ENCODE measurements at places on chromosomes 5 and 9. TPM values are rescaled to one million over a fixed set of nuclear protein-coding genes. Genes with fewer than 3 reads are reported as not detected.

Gene PPP2R2B
- 2.4 TPM for total RNA-seq

GRCh38 chr9:105148328-105149006, 96.0 kb upstream of the SLC44A1 start:
- H3K36me3 ChIP-seq, result no peaks in the 10 kb centered on the region
- H3K4me1 ChIP-seq, result peaks cover 10% of the 10 kb centered on the region
- no peak overlapping the region for H3K27ac ChIP-seq
- H3K4me3 ChIP-seq, result no peak overlapping the region

Gene PCDHB12
- 0.87 TPM for total RNA-seq

GRCh38 chr9:38244971-38245370, 147.5 kb upstream of the ALDH1B1 start:
- H3K4me3 ChIP-seq, result no peak overlapping the region
- DNase-seq, result no peak
- peaks cover 7% of the 10 kb centered on the region for H3K27me3 ChIP-seq
- H3K36me3 ChIP-seq, result no peaks in the 10 kb centered on the region
- H3K27ac ChIP-seq, result no peak overlapping the region
- H3K4me1 ChIP-seq, result no peaks in the 10 kb centered on the region

DNA sequence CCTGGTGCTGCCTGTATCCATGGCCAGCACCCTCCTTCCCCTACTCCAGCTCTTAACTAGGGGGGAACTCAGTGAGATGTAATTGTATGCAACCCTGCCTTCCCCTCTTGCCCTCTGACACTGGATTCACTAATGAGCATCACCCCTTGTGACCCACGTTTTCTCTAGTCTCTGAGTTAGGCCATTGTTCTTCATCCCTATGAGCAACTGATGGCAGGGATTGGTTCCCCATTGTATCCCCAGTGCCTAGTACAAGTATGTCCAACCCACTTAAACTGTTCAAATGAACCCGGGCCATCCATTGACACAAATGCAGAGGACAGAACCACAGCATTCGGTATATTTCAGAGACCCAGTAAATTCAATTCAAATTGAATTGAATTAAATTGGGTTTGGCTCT, 77.6 kb upstream of the ASTN2 start:
- H3K4me1 ChIP-seq, result no peaks in the 10 kb centered on the region
- no peaks in the 10 kb centered on the region for H3K27me3 ChIP-seq
- no peaks in the 10 kb centered on the region for H3K36me3 ChIP-seq
- no peak overlapping the region for H3K4me3 ChIP-seq
- DNase-seq, result no peak
- H3K27ac ChIP-seq, result no peak overlapping the region

Gene RELL2
- total RNA-seq, result 12.9 TPM
